ENCODE measurements at places on chromosomes 5 and 9. TPM values are rescaled to one million over a fixed set of nuclear protein-coding genes. Genes with fewer than 3 reads are reported as not detected.

Gene AFF4
- 68.4 TPM for total RNA-seq

Gene PCDHB13
- total RNA-seq: 2.4 TPM

- peaks cover 9% of the 10 kb centered on the region for H3K4me1 ChIP-seq
- H3K4me3 ChIP-seq: no peak overlapping the region
- H3K36me3 ChIP-seq: no peaks in the 10 kb centered on the region
- H3K27me3 ChIP-seq: peaks cover 10% of the 10 kb centered on the region
Measured at GRCh38 chr9:1052365-1053281, 2.5 kb downstream of the DMRT2 start.

GRCh38 chr5:1257363-1257762 lies 32.2 kb downstream of the SLC6A18 start:
- H3K27me3 ChIP-seq: no peaks in the 10 kb centered on the region
- H3K36me3 ChIP-seq: no peaks in the 10 kb centered on the region
- no peak overlapping the region for H3K27ac ChIP-seq
- no peaks in the 10 kb centered on the region for H3K4me1 ChIP-seq
- no peak overlapping the region for H3K4me3 ChIP-seq
- no peak for DNase-seq

- H3K27me3 ChIP-seq: no peaks in the 10 kb centered on the region
- H3K4me1 ChIP-seq: no peaks in the 10 kb centered on the region
- peak overlapping the region; percentile 54 for H3K27ac ChIP-seq
- H3K36me3 ChIP-seq: no peaks in the 10 kb centered on the region
- no peak for DNase-seq
Measured at GRCh38 chr9:129910628-129911567, 75.6 kb downstream of the USP20 start.

GRCh38 chr9:86854898-86855523 lies 92.3 kb downstream of the GAS1 start:
- no peak overlapping the region for H3K4me3 ChIP-seq
- H3K27me3 ChIP-seq: no peaks in the 10 kb centered on the region
- no peaks in the 10 kb centered on the region for H3K36me3 ChIP-seq
- no peak for DNase-seq
- H3K4me1 ChIP-seq: no peaks in the 10 kb centered on the region
- no peak overlapping the region for H3K27ac ChIP-seq

- H3K4me3 ChIP-seq: no peak overlapping the region
- H3K27me3 ChIP-seq: no peaks in the 10 kb centered on the region
- DNase-seq: no peak
- no peaks in the 10 kb centered on the region for H3K36me3 ChIP-seq
- no peaks in the 10 kb centered on the region for H3K4me1 ChIP-seq
- H3K27ac ChIP-seq: no peak overlapping the region
Measured at GRCh38 chr9:11868795-11869194, 824.4 kb upstream of the TYRP1 start.

- no peaks in the 10 kb centered on the region for H3K36me3 ChIP-seq
- H3K27me3 ChIP-seq: no peaks in the 10 kb centered on the region
- H3K27ac ChIP-seq: no peak overlapping the region
Measured at GRCh38 chr5:33329891-33330290, 110.9 kb upstream of the TARS1 start.

- no peak for DNase-seq
- H3K4me3 ChIP-seq: no peak overlapping the region
- H3K4me1 ChIP-seq: no peaks in the 10 kb centered on the region
- H3K27ac ChIP-seq: no peak overlapping the region
- no peaks in the 10 kb centered on the region for H3K36me3 ChIP-seq
Measured at GRCh38 chr9:32787816-32788215, 4.5 kb downstream of the TMEM215 start.

Data from esophagus squamous epithelium (tissue), 5 donors.